ENCODE measurements at places on chromosomes 16 and 17.

DNA sequence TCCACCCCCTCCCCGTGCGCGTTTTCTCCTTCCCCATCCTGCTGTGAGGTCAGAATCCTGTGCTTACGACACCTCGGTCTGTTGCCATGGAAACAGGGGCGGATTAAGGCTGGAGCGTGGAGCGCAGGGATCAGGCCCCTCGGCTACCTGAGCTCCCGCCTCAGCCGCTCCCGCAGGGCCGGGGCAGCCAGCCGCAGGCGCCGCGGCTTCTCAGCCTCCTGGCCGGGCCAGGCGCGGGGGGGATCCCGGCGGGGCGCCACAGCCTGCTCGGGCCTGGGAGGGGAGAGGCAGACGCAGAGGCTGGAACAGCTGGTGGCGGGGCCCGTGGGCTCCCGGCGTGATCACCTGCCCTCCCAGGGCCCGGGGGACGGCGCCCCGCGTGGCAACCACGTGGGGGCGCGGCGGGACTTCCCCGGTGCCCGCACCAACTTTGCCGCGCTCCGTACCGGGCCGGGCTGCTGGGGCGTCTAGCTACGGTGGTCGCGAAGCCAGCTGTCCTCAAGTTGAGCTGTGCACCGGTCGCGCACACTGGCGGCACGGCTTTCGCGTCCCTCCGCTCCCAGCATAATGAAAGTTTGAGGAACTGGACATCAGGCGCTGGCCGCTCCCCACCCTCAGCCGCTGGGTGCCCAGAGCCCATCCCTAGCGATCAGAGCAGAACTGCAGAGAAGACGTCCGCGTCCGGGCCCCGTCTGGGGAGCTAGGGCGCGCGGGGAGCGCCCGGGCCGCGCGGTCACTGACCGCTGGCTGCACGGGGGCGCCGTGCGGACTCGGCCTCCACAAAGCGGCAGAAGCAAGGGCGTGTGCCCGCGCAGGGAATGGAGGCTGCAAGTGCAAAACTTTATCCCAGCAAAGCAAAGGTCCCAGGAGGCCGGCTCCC lies 1.2 kb downstream of the RTN4RL1 start:
- H3K27ac ChIP-seq, result no peak overlapping the region
- no peaks in the 10 kb centered on the region for H3K36me3 ChIP-seq
- peak; percentile 70 for DNase-seq
- H3K4me3 ChIP-seq, result peak overlapping the region; percentile 12
- peaks cover 20% of the 10 kb centered on the region for H3K27me3 ChIP-seq
- peaks cover 26% of the 10 kb centered on the region for H3K4me1 ChIP-seq

- peaks cover 38% of the 10 kb centered on the region for H3K4me1 ChIP-seq
- no peak for DNase-seq
- H3K27ac ChIP-seq, result no peak overlapping the region
- H3K4me3 ChIP-seq, result peak overlapping the region; percentile 66
- H3K27me3 ChIP-seq, result no peaks in the 10 kb centered on the region
- H3K36me3 ChIP-seq, result no peaks in the 10 kb centered on the region
Observed at GRCh38 chr17:27457360-27457715, 1.1 kb downstream of the KSR1 start.

DNA sequence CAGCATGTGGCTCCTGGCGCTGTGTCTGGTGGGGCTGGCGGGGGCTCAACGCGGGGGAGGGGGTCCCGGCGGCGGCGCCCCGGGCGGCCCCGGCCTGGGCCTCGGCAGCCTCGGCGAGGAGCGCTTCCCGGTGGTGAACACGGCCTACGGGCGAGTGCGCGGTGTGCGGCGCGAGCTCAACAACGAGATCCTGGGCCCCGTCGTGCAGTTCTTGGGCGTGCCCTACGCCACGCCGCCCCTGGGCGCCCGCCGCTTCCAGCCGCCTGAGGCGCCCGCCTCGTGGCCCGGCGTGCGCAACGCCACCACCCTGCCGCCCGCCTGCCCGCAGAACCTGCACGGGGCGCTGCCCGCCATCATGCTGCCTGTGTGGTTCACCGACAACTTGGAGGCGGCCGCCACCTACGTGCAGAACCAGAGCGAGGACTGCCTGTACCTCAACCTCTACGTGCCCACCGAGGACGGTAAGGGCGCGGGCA lies 645 bp downstream of the NLGN2 start:
- H3K4me1 ChIP-seq, result peaks cover 23% of the 10 kb centered on the region
- H3K36me3 ChIP-seq, result no peaks in the 10 kb centered on the region
- H3K27me3 ChIP-seq, result peaks cover 3% of the 10 kb centered on the region

GRCh38 chr17:68657576-68657975 lies 56.4 kb upstream of the FAM20A start:
- no peaks in the 10 kb centered on the region for H3K27me3 ChIP-seq
- no peak overlapping the region for H3K27ac ChIP-seq
- H3K4me3 ChIP-seq, result no peak overlapping the region
- DNase-seq, result no peak

DNA sequence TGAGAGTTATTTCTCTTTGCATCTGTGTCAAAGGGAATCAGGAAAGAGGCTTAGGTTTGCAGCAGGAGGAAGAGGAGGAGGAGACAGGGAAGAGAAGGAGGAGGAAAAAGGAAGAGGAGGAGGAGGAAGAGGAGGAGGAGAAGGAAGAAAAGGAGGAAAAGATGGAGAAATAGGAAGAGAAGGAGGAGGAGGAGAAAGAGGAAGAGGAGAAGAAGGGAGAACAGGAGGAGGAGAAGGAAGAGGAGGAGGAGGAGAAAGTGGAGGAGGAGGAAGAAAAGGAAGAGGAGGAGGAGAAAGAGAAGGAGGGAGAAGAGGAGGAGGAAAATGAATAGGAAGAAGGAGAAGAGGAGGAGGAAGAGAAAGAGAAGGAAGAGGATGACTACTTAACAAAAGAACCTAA lies 459.1 kb downstream of the GRIN2A start:
- H3K27me3 ChIP-seq, result no peaks in the 10 kb centered on the region
- H3K27ac ChIP-seq, result no peak overlapping the region
- DNase-seq, result no peak

- no peaks in the 10 kb centered on the region for H3K27me3 ChIP-seq
- peaks cover 21% of the 10 kb centered on the region for H3K36me3 ChIP-seq
- H3K27ac ChIP-seq, result peak within 1 kb of the TSS; percentile 50
- DNase-seq, result peak; percentile 99
- H3K4me1 ChIP-seq, result peaks cover 53% of the 10 kb centered on the region
Observed at GRCh38 chr17:74776044-74776962, at the start of gene NAT9. NAT9 (minus strand) TSS chr17:74776345; CDS start chr17:74775698, 647 bp downstream.

GRCh38 chr16:19432429-19432828 lies 14.7 kb downstream of the TMC5 start:
- H3K27ac ChIP-seq, result no peak overlapping the region
- H3K27me3 ChIP-seq, result no peaks in the 10 kb centered on the region
- H3K4me1 ChIP-seq, result no peaks in the 10 kb centered on the region
- no peaks in the 10 kb centered on the region for H3K36me3 ChIP-seq
- DNase-seq, result no peak

DNA sequence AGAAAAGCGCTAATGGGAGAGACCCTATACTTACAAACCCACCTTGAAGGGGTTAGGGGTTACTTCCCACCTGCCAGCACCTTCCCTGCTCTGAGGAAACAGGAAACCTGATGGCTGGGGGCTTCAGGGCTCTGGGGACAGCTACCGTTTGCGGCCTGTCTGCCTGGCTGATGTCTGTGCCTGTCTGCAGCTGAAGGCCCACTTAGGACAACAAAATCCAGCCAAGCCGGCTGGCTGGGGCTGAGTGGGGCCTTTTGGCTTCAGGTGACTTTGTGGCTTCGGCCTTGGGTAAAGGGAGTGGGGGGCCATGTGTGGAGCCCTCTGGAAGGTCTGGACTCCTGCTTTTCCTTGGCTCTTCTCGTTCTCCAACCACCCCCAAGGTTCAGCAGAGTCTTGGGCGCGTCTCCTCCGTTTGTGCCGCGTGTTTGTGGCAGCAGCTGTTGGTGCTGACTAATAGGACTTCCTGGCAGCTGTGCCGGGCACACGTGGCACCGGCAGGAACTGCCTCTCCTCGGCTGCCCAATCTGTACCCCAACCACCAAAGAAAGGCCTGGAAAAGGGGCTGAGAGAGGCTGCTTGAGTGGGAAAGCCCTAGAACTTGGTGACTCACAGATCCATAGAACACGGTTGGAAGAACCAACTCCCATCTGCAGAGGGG lies 186.7 kb downstream of the MSI2 start:
- no peak overlapping the region for H3K4me3 ChIP-seq
- H3K36me3 ChIP-seq, result no peaks in the 10 kb centered on the region
- no peak for DNase-seq
- H3K4me1 ChIP-seq, result peaks cover 36% of the 10 kb centered on the region
- H3K27ac ChIP-seq, result no peak overlapping the region

- no peak overlapping the region for H3K4me3 ChIP-seq
- H3K4me1 ChIP-seq, result no peaks in the 10 kb centered on the region
- DNase-seq, result no peak
- H3K36me3 ChIP-seq, result peaks cover 12% of the 10 kb centered on the region
- H3K27ac ChIP-seq, result no peak overlapping the region
Observed at GRCh38 chr17:16304830-16305229, 48.4 kb downstream of the CENPV start.

DNA sequence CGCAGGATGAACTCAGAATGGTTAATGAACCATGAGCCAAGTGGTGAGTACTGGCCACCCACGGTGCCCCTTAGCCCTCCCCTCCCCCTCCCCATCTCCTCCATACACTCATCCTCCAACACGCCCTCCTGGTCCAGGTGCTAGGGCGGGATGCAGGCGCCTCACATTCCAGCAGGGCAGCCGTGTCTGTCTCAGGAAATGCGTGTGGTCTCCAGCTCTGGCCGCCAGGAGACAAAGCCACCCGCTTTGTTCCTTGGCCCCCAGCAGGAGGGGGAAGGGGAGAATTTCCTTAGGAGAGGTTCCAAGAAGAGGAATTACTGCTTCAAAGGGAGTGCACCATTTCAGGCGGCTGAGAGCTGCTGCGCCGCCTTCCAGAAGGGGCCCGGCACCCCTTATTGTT lies 29.7 kb upstream of the RMI2 start:
- peaks cover 27% of the 10 kb centered on the region for H3K4me1 ChIP-seq
- no peaks in the 10 kb centered on the region for H3K36me3 ChIP-seq
- DNase-seq, result no peak

- H3K4me3 ChIP-seq, result no peak overlapping the region
- no peaks in the 10 kb centered on the region for H3K36me3 ChIP-seq
- no peaks in the 10 kb centered on the region for H3K27me3 ChIP-seq
- no peak overlapping the region for H3K27ac ChIP-seq
- DNase-seq, result no peak
- H3K4me1 ChIP-seq, result no peaks in the 10 kb centered on the region
Observed at GRCh38 chr17:61009663-61010062, 332.0 kb downstream of the BCAS3 start.

- no peaks in the 10 kb centered on the region for H3K4me1 ChIP-seq
- no peaks in the 10 kb centered on the region for H3K27me3 ChIP-seq
- DNase-seq, result no peak
- no peak overlapping the region for H3K27ac ChIP-seq
Observed at GRCh38 chr16:5314377-5314776, 216.8 kb upstream of the EEF2KMT start.

- peaks cover 37% of the 10 kb centered on the region for H3K4me1 ChIP-seq
- DNase-seq, result no peak
- H3K27me3 ChIP-seq, result no peaks in the 10 kb centered on the region
- H3K4me3 ChIP-seq, result no peak overlapping the region
- H3K36me3 ChIP-seq, result no peaks in the 10 kb centered on the region
- no peak overlapping the region for H3K27ac ChIP-seq
Observed at GRCh38 chr16:57479976-57480753, 6.1 kb downstream of the DOK4 start.

DNA sequence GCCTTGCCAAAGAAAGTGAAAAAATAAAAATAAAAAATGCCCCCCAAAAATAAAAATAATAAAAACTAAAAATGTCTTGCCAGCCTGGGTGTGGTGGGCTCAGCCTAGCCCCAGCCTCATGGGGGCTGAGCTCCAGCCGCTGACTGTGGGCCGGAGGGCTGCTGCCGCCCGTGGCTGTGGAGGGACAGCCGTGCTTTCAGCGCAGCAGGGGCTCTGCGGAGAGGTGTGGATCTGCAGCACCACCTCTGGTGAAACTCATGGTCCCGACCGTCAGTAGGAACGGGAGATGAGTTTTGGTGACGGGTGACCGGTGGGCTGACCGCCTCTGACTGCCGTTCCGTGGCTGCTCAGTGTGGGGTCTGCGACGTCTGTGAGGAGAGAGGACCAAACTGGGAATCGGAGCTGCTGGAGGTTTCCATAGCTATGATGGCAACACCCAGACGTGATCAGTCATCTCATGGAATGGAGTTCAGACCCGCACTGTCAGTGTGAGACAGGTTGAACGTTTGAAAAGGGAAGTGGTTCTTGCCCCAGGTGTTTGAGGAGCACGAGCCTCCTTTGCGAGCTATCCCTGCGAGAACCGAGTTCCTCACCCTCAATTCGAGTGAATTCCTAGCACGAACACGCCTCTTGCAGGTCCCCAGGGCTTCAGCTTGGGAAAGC lies 12.0 kb upstream of the RPL13 start:
- no peak overlapping the region for H3K27ac ChIP-seq
- no peaks in the 10 kb centered on the region for H3K27me3 ChIP-seq
- peaks cover 51% of the 10 kb centered on the region for H3K36me3 ChIP-seq
- H3K4me1 ChIP-seq, result no peaks in the 10 kb centered on the region
- H3K4me3 ChIP-seq, result no peak overlapping the region

DNA sequence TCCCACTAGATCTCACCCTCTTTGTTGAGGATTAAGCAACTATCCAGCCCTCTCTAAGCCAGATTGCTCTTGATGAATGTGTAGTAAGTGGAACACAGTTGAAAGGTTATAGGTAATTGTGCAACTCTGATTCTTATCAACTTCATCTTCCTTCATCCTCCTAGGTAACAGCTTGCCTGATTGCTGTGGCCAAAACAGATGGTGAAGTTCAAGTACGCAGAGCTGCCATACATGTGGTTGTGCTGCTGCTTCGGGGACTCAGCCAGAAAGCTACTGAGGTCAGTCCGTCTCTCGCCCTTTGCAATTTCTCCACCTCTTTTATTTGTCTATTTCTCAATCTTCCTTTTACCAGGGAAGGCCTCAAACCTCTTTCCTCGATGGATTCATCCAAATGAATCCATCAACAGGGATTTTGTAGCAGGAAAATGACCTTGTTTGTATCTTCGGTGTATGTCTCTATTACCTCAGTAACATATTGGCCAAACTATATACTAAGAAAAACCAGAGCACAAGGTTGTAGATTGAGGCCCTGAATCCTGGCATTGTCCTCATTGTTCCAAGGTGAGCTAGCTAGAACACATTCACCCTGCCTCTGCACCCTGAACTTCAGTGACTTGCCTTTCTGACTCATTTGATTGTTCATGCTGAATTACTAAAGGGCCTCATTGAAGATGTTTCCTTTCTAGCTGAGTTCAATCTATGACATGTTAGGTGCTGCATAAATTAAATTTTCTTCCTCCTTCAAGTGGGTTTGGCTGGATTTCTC lies 65.1 kb upstream of the HAS3 start:
- H3K27ac ChIP-seq, result no peak overlapping the region
- no peaks in the 10 kb centered on the region for H3K27me3 ChIP-seq
- DNase-seq, result no peak
- H3K4me1 ChIP-seq, result no peaks in the 10 kb centered on the region

All from natural killer cell (primary cell).